T47D (cell line): ENCODE measurements at places on chromosomes 7 and 10.

DNA sequence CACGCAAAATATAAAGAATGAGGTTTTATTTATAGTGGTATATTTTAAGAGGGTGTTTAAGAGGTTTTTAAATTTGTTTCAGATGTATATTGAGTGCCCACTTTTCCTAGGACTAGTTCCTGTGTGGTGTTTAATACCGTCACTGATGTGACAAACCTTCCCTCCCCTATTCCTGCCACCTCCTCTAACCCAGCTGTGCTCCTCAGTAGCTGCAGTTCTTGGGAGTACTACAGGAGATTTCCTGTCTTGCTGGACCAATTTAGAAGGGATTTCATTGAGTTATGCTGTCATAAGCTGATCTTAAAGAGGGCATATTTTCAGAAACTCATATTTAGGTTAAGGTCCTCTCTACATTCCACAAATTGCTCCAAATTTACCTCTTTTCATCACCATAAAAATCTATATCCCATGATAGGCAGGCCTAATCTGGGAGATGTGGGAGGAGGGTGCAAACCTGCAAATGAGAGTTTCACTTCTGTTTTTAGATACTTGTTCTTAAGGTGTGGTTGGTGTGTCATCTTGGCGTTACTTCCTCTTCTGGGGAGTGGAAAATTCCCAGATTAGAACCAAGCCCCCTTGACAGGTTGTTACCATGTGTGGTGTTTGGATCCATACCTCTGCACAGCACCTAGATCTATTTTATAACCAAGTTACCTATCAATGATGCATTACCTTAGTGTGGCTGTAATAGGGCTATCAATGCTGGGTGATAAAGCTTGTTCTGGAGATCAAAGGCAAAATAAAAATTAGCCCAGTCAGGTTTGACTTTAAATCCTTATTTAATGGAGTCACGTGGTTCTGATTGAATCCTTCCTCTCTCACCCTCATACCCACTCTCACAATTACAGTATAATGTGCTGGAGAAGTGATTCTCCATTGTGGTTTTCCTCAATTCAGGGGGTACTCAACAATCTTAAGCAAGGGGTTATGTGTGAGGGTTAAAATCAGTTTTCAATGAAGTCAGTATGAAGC lies 141.1 kb downstream of the CDK14 start:
- DNase-seq: no peak

GRCh38 chr7:17274551-17275245 lies 23.8 kb upstream of the AHR start:
- no peak for DNase-seq

DNA sequence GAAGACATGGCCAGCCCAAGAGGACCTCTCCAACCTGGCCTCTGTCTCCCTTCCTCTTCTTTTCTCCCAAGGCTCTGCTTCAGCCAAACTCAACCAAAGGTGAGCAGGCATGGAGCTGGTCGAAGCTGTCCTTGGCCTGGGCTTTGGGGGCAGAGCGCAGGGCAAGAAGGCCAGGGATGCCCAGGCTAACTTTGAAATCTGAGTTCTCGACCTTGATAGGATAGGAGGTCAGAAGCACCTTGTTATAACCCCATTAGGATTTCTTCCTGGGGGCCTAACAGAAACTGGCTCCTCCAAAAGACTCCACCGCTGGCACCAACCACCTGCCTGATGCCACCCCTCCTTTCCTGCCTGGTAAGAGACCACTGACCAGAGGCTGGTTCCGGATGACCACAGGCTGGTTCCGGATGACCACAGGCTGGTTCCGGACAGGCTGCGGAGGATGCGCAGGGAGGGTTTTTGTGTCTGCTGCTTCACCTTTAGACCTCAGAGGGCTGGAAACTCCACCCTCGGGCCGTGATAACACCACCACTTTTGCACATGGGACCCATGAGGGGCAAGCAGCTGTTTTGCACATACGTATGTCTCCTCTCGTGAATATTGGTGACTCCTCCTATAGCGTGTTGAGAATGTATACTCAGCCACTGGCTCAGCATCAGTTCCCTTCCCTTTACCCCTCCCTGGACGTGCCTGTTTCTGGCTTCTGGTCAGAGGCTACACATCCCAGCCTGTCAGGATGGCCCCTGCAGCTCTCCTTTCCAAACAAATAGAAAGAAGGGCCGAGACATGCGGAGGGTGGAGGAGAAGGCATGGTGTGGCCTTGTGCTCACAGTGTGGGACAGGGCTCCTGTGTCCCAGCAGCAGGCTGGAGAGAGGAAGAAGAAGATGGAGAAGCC lies 140.1 kb downstream of the DNAJB6 start:
- no peak for DNase-seq

DNA sequence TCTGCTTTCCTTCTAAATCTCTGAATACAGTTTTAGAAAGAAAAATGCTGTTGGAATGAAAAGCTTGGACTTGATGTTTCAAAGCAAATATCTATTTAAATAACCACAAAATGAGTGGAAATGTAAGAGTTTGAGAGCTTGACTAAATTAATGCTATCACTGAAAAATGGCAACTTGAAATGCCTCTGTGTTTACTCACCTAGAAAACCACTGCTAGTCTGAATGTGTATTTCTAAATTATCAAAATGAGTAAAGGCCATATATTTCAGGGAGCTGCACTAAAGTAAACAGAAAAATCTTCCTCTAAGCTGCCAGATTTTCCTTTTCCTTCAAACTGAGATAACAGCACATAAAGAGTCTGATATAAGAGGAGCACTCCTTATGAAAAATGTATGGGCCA lies 87.9 kb downstream of the DPY19L1 start:
- DNase-seq: no peak

DNA sequence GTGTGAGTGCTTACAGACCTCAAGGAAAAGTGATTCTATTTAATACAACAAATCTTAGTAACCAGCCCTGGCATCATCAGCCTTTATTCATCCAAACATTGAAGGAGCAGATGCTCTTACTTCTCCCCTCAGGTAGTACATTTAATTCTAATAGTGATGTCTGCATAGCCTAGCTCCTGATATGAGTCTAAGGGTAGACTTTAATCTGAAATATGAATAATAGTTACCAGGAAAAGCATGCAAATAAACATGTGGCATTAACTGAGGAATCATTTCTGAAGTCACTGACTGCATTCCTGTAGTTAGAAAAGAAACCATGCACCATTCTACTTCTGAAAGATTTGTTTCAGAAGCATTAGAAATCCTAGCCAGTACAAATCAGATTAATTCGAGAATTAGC lies 25.7 kb upstream of the LMBR1 start:
- no peak for DNase-seq

DNA sequence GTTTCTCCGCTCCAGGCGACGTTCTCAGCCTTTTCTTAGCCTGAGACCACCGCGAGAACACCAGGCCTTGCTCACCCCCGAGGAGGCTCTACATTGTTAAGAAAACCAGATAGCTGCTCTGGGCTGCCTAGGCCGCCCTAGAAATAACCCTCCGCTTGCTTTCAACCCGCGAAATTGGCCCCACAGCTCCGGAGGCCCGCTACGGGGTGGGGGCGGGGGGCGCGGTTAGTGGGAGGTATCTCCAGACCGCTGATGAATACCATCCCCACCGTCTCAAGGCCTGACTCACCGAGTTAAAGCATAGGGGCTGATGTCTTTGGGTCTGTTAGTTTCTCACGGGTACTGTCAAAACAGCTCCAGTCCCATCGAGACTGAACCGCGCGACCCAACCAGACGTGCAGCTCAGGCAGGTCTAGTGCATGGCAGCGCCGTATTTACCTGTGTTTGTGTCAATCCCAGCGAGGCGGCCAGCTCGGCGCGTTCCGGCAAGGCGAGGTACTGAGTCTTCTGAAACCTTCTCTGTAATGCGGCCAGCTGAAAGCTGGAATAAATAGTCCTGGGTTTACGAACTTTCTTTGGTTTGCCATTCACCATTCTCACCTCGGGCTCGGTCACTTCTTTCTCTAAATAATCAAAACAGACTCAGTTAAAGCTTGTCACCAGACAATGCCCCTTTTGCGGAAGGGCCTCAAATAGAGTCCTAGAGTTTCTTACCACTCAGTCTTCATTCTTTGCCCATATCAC lies 2.7 kb downstream of the DLX5 start:
- DNase-seq: no peak

- no peak for DNase-seq
These were observed 8.6 kb upstream of the CRYGN start for GRCh38 chr7:151448261-151449252.

DNA sequence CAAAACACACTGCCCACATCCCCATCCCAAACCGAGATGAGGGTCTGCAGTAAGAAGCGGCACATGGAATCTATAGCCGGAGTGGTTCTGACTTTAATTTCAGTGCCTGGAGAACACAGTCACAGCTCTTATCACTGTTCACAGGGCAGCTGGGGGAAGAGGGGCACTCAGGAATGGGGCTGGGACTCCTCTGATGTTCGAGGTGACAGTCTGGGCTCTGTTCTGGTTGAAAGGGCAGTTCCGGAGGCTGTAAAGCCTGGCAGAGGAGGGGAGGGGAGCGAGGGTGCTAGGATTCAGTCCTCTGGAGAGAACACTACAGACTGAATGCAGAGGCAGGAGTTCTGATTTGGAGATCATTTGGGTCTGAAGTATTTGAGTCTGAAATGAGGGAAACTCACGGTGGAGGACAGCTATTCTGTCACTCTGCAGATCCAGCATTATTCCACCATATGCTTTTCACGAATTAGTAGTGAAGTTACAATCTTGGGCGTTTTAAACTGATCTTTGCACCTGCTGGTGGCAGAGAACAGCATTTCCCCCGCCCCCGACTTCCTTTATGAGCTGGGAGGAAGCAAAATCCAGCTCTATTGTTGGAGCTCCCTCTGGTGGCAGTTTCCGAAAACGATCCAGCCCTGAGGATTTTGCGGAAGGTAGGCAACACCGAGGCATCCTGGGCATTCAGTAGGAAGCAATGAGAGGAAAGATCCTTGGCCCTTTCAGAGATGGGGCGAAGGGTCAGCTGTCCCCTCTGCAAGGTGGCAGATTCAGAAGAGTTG lies 22.7 kb upstream of the KCNK18 start:
- peak; percentile 71 for DNase-seq

DNA sequence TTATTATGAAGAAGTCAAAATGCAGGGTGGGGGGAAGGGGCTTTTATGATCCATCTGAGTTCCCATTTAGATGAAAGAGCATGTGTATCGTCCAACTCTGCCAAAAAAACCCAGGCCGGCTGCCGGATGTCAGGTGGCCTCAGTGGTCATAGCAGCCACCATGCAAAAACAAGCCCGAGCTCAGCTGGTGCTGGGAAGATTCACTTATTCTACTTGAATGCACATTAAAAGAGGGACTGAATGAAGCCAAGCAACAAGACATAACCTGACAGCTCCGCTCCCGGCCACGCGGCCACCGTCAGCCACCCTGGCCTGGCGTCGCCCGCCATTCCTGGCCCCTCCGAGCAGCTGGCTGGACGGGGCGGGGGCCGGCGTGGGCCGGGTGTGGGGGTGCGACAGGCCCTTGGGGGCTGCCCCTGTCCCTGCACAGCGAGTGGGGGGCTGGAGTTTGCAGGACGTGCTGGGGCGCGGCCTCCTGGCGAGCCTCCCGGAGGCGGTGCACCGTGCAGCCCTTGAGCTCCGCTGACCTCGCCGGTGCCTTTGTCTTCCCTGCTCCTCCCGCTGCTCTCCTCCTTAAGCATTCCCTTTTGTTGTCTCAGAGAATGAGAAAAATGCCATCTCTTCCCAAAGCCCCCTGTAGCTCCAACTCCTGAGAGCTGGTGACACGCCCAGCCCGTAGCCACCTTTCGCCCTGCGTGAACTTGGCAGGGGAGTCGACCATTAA lies 67.8 kb downstream of the EBF3 start:
- no peak for DNase-seq

DNA sequence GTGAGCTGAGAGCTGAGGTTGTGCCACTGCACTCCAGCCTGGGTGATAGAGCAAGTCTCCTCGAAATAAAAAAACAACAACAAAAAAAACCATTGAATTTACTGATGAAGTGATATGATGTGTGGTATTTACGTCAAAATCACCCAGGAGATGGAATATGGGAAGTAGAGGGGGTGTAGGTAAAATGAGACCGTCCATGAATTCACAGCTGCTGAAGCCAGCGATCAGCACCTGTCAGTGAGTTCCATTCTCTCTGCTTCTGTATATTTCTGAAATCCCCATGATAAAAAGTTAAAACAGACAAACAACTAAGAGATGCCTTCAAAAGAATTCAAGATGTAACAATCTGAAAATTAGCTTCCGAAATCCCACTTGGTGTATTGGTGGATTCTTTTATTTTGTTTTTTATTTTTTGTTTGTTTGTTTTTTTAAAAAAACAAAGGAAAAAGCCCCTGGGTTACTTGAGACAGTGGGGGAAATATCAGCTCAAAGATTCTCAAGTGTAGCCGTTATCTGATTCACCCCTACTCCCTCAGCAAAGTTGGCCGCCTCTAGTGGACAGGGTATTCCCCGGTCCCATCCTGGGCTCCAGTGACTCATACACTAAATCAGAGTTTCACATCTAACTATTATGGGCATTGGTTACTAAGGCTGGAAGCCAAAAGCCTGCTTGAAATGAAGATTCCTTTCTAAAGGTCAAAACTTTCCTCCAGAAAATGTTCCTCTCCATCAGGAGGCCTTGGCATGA lies 76.4 kb downstream of the MAP3K8 start:
- no peak for DNase-seq

DNA sequence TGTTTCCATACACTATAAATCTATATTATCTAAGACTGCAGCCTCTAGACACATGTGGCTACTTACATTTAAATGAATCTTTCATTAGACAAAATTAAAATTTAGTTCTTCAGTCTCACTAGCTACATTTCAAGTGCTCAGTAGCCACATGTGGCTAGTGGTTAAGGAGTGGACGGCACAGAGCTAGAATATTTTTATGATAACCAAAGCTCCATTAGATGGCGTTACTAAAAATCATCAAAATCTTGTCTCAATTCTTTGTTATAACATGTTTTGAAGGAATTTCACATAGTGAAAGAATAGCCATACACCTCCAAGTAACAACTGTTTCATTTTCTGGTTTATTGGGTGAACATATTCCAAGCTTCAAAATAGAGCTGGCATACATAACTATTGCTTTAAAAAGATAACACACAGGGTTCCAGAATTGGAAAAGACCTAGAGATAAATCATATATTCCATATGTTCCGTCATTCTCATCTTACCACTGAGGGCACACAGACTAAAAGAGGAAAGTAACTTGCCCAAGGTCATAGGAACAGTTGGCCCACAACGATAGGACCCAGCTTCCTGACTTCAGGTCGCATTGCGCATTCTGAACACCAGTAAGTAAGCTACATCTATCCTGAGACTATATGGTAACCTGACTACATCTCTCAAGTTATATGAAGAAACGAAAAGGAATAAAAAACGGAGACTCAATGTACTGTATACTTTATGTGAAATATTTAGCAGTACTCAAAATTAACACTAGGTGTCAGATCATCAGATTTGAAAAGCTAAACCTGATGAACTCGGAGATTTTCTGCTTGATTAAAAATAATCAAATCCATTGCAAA lies 66.6 kb downstream of the CAV1 start:
- no peak for DNase-seq

DNA sequence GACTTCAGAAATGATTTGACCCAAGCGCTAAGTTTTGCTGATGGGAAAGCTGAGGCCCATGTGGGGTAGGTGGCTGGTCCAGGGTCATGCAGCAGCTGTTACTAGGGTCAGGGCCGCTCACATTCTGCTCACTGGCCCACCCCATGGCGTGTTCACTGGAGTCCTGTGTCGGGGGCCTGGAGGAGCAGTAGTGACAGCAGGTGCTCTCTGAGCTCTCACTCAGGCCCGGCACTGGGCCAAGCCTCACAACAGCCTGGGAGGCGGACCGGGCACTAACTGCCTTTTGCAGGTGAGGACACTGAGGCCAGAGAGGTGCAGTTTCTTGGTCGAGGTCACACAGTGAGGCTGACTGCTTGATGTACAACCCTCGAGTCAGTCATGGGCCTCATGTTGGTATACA lies 82.7 kb downstream of the GLRX3 start:
- no peak for DNase-seq

GRCh38 chr10:71971769-71972555 lies 7.8 kb downstream of the CHST3 start:
- no peak for DNase-seq
